AG09319 (cell line): ENCODE measurements at places on chromosomes 2 and 18.

GRCh38 chr2:241808051-241808720 is 807 bp upstream of the NEU4 start:
- DNase-seq = no peak

- no peak for DNase-seq
Measured at GRCh38 chr2:168064011-168064998, 183.1 kb downstream of the STK39 start.

DNA sequence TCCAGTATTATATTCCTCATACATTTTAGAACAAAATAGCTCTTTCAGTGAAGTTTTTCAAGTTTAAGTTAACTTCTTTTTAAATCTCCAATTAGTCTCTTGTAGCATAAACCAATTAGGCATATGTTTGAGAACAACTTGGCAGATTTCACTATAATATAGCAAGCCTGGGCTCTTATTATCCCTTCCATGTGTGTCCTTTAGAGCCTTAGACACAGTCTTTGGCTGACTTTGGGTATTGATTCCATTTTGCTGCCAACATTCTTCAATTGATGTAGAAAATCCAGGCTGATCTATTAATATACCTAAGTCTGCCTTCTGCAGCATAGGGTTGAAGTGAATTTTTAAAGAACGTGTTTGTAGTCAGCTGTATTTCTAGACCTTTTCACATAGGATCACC is 179.1 kb upstream of the RPRM start:
- DNase-seq = no peak

GRCh38 chr18:9429662-9429993 is 45.7 kb upstream of the RALBP1 start:
- DNase-seq = peak; percentile 41

DNA sequence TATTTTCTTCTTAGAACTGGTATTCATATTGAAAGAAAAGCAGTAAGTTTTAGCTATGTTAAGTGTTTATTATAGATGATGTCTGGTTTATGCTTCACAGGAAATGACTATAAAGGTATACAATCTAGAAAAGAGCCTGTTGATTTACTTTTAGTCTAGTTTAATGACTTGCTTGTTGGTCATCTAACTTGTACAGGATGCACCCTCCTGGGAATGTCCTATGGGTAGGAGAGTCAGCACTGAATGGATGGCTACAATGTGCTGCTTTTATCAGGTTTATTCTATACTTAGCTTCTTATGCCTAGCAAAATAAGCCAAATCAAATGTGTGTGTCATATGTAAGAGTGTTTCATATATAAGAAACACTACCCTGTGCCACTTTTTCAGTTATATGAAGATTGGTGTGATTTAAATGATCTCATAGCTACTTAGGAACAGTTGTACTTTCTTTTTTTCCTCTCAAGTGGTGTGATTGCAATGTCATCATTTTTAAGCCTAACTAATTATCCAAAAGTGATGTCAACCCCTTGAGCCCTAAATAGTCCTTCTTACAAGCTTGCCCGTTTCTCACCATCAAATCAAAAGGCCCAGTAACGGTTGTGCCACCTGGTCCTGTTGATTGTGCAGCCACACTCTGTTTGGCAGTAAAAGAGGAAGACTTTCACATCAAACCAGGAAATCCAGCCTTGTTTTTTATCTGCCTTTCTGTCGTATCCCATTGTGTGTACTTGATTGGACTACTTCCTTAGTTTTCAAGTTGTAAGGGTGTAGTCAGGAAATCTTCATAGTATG is 176.0 kb downstream of the DIS3L2 start:
- DNase-seq = no peak

DNA sequence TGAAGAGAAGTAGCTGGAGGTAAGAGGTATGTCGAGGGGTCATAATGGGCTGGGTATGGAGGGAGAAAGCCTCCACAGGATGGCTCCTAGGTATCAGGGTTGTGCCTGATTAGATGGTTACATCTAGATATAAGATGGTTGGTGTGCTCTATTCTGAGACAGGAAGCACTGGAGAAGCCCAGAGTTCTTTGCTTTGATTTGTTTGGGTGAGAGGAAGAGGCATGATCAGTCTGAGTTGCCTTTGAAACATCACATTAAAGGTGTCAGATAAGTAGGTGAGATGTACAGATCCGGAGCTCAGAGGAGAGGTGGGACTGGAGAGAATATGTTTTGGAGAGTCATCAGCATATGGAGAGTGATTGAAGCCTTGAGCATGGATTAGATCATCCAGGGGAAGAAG is 74.1 kb downstream of the KLHL29 start:
- DNase-seq = no peak

DNA sequence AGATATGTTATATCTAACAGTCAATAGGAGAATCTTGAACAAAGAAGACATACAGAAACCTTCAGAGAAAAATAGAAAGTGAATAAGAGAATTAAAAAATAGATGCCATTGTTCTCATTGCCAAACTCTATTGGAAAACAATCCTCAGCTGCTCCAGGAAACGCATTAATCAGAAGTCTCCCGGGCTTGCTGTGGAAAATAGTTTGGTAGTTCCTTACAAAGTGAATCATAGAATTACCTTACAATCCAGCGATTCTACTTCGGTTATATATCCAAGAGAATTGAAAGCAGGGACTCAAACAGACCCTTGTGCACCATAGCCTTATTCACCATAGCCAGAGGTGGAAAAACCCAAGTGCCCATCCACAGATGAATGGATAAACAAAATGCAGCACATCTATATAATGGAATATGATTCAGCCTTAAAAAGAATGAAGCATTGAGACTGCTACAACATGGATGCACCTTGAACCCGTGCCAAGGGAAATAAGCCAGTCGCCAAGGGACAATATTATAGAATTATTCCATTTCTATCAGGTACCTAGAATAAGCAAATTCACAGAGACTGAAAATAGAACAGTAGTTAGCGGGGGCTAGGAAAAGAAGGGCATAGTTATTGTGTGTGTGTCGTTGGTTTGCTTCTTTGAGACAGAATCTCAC is 21.9 kb upstream of the CHRNA1 start:
- DNase-seq = no peak

GRCh38 chr2:186543561-186544131 is 46.2 kb upstream of the ITGAV start:
- no peak for DNase-seq

DNA sequence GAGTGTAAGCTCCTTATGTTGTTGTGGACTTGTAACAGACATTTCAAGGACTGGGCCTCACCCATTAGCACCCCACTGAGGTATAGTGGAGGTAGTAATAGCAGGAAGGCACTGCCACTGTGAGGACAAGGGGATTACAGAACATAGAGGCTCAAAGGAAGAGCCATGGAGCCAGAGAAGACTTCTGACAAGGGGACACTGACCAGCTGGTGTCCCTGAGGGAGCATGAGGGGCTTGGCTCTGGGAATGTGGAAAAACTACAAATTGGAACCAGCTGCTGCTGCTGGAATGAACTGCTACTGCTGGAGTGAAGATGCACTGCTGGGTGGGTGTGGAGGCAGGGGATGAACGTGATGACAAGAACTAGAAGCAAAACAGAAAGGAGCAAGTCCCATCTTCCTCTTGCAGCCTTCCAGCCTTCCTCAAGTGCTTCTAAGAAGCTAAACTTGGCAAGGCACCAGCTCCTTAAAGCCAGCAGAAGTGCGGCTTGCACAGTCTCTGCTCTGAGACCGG is 167.3 kb upstream of the NOSTRIN start:
- no peak for DNase-seq

- no peak for DNase-seq
Measured at GRCh38 chr2:84838434-84839145, 42.3 kb downstream of the TRABD2A start.

DNA sequence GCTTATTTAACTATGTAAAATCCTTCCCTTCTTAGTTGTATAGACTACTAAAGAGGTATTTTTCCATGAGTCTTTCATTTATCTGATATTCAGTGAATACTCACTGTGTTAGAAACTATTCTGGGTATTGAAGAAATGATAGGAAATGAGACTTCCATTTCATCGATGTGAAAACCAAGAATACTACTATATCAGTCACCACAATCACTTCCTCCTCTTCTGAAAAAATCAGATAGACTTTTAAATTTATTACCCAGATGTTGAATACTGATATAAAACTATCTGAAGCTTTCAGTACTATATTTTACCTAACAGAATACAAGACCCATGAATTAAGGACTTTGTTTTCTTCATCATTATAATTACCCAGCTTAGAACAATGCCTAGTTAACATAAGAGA is 1801.1 kb upstream of the CELF4 start:
- no peak for DNase-seq

DNA sequence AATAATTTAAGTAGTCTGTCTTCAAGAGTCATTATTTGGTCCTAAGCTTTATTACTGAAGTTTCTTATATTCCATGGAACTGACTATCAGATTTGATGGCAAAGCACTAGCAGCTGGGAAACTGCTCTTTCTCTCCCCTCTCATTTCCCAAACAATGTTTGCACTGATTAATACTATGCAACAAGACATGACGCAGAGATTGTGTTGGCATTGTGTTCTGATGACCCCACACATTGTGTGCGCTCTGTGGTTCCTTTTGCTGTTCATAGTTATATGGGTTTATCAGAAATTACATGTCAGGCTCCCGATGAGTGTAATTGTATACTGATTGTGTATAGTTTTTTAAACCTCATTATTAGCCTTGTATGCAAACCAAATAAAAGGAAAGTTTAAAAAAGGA is 331.6 kb upstream of the FANCL start:
- DNase-seq = no peak

- no peak for DNase-seq
Measured at GRCh38 chr18:79962835-79963657, 1.4 kb upstream of the HSBP1L1 start.

DNA sequence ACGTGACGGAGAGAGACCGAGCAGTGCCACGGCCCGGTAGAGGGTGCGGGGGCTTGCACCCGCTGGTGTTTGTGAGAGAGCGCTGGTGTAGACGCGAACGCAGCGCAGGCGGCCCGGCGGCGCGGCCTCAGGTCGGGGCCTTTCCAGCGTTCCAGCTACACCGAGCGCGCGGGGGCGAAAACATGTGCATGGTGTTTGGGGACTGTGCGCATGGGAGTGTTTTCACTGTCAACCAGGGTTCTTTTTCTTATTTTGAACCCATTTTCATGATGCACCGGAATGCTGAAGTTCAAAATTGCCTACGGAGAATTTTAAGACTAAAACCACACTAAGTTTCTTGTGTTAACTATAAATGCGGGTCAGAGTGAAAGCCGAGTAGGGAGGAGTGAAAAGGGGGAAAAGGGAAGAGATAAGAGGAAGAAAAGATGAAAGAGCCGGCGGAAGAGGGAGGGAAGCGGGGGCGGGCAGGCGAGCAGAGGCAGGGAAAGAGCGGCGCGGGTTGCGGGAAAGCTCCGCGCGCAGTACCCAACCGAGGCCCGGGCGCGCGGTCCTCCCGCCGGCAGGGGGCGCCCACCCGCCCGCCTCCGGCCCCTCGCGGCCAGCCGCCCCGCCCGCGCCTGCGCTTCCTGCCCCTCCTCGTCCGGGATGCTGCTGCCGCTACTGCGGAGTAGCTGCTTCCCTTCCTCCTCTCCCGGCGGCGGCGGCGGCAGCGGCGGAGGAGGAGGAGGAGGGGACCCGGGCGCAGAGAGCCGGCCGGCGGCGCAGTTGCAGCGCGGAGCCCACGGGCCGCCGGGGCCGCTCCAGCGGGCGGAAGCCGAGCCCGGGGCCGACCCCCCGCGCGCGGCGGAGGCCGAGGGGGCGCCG is at the start of gene RAB12:
TSS of gene RAB12 (plus strand) at position 643 of the 864 bp plus-strand sequence. CDS start at position 646, 3 bp downstream.
- peak; percentile 63 for DNase-seq

- no peak for DNase-seq
Measured at GRCh38 chr2:70964596-70965386, 13.6 kb upstream of the ANKRD53 start.

- DNase-seq = peak; percentile 22
Measured at GRCh38 chr18:59996370-59996966, 96.7 kb downstream of the PMAIP1 start.

GRCh38 chr2:173290046-173290445 is 64.6 kb upstream of the CDCA7 start:
- DNase-seq = no peak

GRCh38 chr2:163682695-163683094 is 53.1 kb downstream of the FIGN start:
- DNase-seq = no peak

GRCh38 chr2:214069254-214069653 is 341.6 kb upstream of the VWC2L start:
- DNase-seq = peak; percentile 57

GRCh38 chr2:132448331-132448730 is 31.7 kb downstream of the GPR39 start:
- DNase-seq = no peak

GRCh38 chr2:62974999-62975398 is 75.6 kb upstream of the OTX1 start:
- DNase-seq = no peak

DNA sequence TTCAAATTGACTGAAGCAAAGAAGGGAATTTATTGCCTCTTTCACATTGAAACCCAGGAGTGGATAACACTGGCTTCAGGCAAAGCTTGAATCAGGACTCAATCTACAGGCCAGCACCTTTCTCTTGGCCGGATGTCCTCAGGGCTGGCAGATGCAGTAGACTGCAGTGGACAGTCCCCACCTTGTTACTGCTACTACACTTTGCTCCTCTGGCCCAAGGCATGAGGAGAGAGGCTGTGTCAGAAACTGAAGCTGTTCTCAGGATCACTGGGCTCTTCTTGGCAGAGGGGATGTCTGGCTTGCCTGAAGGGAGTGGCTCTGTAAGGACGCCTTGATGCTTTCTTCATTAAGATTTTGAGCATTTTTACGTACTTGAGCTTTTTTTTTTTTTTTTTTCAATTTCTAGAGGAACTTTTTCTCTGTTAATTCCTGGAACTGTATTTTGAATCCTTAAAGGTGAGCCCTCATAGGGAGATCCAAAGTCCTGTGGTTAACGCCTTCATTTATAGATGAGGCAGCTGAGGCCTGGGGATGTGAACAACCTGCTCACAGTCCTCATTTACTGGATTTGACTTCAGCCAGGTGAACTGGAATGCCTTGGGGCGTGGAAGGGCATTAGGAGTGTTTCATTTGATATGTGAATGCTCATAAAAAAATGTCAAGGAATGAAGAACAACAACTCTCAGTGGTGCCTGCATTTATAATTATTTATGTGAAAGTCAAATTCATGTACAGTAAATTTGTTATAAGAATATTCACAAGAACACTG is 36.6 kb downstream of the CASP10 start:
- DNase-seq = no peak

DNA sequence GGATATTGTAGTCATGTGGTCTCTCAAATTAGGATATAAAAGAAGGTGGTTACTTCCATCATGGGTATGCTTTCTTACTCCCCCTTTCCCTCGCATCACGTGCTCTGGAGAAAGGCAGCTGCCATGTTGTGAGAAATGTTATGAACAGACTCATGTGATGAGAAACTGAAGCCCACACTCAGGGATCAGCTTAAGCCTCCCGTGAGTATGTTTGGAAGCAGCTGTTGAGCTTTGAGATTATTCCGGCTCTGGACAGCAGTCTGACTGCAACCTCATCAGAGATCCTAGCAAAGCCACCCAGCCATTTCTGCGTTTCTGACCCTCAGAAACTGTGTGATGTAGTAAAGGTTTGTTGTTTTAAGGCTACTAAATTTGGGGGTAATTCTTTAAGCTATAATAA is 700.1 kb downstream of the ADCYAP1 start:
- no peak for DNase-seq

DNA sequence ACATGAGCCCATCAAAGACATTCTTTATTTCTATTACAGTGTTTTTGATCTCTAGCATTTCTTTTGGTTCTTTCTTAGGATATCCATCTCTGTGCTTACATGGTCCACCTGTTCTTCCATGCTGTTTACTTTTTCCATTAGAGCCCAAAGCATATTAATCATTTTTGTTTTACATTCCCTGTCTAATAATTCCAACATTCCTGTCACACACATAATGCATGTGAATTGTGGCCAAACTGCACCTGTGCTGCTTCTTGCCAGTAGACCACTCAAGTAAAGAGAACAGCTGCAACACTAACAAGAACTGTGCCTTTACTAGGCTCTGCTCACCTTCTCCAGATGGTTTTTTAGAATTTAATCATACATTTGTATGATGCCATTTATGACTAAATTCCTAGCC is 103.0 kb downstream of the PTH2R start:
- DNase-seq = no peak
